ENCODE measurements at places on chromosomes 3 and 15.

- DNase-seq, result no peak
Measured at GRCh38 chr3:119322021-119322834, 28.0 kb downstream of the ARHGAP31 start.

- no peak for DNase-seq
Measured at GRCh38 chr3:3085782-3086181, 24.4 kb downstream of the IL5RA start.

GRCh38 chr15:31279221-31280045 is 47.2 kb upstream of the KLF13 start:
- DNase-seq, result peak; percentile 90

DNA sequence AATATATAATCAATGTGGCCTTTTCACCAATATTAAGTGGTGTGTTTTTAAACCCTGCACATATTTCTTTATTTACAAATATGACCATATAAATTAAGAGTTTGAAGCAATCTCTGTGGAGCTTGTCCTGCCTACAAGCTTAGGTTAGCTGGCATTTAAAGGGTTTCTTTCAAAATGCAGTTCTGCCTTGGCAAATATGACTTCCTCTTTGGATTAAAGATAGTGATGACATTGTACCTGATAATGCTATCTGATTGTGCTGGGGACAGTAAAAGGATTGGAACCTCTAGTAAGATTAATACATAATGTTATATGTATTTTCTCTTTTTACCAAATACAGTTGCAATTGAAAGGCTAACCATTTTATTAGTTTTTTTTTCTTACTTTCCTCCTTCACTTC is 249.1 kb downstream of the OTOL1 start:
- no peak for DNase-seq

DNA sequence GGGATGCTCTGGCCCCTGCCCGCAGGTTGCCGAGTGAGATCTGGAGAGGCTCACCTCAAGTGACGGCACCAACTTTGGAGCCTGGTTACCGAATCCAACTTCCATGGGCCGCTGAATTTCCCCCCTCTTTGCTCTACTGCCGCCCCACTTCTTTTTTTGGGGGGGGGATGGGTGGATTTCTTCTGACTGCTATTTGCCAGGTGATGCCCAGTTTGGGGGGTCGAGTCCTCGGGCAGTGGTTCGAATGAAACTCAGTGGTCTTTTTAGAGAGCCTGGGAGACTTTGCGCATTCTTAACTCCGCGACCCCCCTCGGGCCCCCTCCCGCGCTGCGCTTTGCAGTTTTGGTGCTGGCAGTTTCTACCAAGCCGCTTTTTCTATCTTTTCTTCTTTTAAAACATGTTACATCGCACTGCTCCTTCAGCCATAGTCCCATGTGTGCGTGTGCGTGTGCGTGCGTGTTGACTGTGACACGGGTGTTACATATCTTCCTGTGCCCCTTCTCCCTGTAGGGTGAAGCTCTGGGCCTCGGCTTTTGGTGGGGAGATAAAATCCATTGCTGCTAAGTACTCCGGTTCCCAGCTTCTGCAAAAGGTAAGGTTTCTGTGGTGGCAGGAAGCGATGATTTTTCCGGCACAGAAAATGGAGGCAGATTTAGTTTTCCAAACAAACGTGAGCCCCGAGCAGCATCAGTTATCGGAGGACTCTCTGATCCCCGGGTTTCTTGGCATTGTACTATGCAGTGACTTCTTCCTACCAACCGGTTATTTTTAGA is 837 bp downstream of the CACNA2D3 start:
- no peak for DNase-seq

- DNase-seq, result no peak
Measured at GRCh38 chr3:14587740-14588360, 47.7 kb upstream of the GRIP2 start.

DNA sequence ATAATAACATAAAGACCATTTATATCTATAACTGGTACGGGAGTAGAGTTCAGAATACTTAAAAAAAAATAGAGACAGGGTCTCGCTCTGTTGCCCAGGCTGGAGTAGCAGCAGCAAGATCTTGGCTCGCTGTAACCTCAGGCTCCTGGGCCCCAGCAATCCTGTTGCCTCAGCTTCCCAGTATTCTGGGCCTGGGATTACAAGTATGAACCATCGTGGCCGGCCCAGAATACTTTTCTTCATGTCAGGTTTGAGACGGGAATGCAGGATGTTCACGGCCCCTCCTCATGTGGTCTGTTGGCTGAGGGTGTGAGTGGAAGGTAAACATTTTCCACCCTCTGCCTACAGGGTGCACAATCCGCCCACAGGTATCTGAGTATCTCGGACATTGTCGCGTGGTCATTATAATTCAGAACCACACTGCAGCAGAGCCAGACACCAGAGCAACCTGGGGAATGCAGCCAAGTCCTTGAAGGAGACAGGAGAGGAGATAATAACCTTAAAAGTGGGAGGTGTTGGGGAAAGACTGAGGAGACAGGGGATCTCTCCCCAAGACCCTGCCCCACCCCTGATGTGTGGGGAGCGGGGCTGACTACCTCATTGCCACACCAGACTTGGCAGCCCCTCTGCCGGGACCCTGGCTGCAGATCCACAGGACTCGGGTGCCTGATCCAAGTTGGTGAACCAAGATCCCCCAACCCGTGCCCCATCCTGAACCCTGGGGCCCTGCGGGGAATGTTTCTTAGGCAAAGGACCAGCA is 106.8 kb downstream of the ADCY5 start:
- no peak for DNase-seq

GRCh38 chr3:197427021-197427420 is 128.6 kb upstream of the DLG1 start:
- no peak for DNase-seq

DNA sequence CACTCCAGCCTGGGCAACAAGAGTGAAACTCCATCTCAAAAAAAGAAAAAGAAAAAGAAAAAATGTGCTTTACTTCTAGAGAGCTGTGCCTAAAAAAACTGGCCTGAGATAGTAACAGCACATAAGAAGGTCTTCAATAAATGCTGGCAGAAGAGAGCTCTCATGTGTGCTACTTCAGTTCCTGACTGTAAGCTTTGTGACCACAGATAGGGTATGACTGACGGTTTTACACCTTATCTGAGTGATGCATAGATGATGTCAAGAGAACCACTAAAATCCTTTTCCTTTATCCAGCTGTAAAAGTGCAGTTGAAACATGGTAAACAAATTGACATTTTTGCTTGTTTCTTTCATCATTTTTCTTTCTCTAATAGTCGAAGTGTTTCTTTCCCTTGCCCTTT is 127.9 kb downstream of the C3orf70 start:
- no peak for DNase-seq

DNA sequence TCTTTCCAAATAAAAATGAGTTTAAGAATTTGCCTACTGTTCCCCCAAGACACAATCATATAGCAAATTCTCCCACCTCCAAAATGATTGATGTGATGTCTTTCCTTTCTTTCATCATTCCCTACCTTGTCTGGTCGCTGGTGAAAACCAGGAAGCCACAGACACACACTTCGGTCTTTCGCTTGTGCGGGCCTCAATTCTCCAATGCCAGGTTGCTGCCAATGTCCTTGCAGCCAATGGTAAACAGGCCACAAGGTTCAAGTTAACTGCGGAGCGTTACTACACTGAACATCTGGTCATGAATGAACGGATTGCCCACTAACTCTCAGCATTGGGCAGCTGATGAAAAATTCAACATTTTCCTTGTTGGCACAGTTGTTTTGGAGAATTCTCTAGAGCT is 192.2 kb downstream of the FOXP1 start:
- DNase-seq, result no peak

GRCh38 chr15:32096213-32096612 is 65.9 kb downstream of the CHRNA7 start:
- DNase-seq, result no peak

GRCh38 chr3:147797095-147797494 is 387.9 kb downstream of the ZIC1 start:
- peak; percentile 19 for DNase-seq

GRCh38 chr15:75694241-75695182 is 18.1 kb downstream of the CSPG4 start:
- peak; percentile 4 for DNase-seq

DNA sequence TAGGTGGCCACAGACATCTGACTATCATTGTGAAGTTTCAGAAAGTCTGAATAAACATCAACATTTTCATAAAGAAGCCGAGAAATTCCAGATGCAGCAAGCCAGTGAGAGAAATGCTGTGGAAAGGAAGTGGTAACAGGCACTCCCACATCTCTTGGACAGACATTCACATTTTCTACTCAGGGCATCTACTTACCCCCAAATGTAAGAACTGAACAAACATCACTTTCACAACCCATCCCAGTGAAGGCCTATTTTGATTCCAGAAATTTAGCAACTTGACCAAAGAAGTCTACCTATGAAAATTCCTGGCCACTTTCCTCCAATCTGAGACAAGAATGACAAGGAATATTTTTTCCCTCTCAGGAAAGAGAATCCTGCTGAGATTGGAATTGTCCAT is 224.8 kb upstream of the DCBLD2 start:
- DNase-seq, result no peak

- DNase-seq, result no peak
Measured at GRCh38 chr3:95883801-95884200, 930.6 kb upstream of the EPHA6 start.

DNA sequence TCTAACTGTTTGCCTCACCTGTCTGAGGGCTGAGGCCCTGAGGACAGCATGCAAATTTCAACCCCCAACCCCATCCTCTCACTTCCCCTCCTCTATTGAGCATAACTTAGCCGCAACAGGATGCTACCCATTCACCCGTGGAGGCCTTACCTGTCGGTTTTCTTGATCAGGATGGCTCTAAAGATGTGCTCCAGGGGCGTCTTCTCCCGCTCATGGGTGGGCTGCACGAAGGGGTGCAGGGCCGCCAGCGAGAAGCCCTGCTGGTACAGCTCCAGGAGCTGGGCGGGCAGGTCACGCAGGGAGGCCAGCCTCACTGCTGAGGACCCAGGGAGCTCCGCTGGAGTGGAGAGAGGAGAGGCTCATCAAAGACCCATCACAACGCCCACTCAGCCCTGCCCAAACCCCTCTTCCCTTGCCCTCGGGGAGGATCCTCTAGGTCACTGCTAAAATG is 79.8 kb downstream of the RFTN1 start:
- DNase-seq, result no peak

DNA sequence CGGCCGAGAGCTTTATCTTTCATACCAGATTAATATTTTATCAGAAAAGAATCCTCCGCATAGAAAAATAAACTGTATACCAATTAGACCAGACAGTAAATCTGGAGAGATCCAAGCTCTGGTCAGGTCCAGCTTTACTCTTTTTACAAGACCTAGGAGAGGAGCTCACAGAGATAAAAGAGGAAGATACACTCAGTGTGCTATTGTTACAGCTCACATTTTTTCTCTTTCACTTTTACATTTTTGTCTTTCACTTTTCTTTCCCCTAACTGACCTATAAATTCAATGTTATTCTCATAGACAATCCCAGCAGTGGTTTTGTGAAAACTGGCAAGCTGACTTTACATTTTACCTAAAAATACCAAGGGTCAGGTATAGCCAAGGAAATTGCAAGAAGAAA is 55.8 kb downstream of the GUCA1C start:
- DNase-seq, result no peak

GRCh38 chr3:170641510-170642236 is 55.8 kb upstream of the SLC7A14 start:
- no peak for DNase-seq

GRCh38 chr3:87069021-87069420 is 78.1 kb upstream of the VGLL3 start:
- DNase-seq, result no peak

DNA sequence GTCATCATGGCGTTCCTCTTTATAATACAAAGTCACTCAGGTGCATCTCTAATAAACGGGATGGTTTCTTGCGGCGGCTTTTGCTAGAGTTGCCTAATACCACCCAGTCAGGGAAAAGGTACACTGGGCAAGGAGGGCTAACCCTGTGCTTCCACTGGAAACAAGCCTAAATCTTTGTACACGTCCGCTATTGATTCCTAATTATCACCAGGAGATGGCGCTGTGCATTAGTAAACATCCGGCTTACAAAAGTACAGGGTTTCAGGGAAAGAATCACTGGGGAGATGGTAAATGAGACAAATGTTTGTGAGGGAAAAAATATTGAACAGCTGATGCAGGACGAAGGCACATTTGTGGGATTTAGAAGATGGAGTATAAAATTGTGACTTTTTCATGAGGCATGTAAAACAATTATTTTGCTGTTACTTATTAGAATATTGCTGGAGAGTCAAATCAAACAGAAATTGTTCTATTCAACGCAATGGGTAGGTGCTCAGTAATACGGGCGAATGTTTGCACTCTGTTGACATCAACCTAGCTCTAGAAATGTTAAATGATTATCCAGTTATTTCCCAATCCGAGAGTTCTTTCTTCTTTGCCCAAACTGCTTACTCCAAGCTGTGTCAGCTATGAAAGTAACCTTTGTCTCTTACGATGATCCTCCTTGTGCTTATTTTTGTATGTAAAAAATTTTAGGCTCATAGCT is 50.6 kb downstream of the GMNC start:
- no peak for DNase-seq

GRCh38 chr15:25875566-25875965 is 12.4 kb upstream of the ATP10A start:
- no peak for DNase-seq

DNA sequence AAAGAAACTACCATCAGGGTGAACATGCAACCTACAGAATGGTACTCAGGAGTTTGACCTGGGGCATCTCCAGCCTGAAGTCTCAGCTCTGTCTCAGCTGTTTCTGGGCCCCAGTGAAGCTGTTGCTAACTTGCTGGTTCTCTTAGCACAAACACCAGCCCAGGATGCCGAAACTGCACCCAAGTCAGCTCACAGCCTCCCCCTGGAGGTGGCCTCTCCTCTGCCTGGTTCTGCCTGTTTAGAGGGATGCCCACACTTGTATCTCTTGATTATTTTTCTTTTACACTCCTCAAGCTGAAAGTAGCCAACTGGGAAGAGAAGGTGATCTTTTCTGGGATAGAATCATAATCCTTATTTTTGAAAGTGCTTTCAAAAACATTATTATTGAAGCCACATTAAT is 289.0 kb upstream of the RASGRP1 start:
- DNase-seq, result no peak

DNA sequence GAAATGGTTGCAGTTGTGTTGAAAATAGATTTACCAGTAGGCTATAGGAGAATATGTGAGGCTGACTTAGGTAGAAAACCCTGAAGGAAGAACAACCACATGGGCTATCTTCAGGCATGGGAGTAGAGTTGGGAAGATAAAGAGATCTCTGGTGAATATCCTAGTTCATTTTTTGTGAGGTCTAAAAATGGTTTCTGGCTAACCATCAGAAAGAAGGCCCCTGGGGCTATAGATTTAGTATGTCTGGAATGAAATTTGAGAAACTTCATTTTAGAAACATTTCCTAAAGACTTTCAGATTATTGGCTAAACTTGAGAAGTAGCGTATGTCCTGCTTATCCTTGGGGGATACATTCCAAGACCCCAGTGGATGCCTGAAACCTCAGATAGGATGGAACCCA is 148.2 kb downstream of the NAALADL2 start:
- no peak for DNase-seq

GRCh38 chr15:52798529-52799101 is 8.5 kb upstream of the ONECUT1 start:
- DNase-seq, result no peak

Measured in DMS153 (cell line).